ENCODE measurements at places on chromosomes 11 and 22.

GRCh38 chr11:121884626-121885025 lies 231.4 kb downstream of the BLID start:
- DNase-seq: no peak

DNA sequence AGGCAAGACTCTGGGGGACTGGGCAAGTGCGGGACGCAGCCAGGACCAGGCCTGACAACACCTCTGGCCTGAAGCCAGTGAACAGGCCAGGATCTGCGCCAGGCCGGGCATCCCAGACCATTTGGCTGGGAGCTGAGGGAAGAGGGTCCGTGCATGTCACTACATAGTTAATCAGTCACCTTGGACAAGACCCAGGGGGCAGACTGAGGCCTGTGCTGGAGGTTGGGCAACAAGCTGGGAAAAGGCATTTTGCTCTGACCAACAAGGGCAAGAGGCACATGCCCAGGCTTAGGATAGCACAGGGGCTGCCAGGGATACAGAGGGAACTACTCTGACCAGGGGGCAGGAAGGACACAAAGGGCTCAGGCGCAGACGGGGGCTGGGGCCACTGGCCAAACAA lies 7.0 kb upstream of the CHADL start:
- DNase-seq: no peak

DNA sequence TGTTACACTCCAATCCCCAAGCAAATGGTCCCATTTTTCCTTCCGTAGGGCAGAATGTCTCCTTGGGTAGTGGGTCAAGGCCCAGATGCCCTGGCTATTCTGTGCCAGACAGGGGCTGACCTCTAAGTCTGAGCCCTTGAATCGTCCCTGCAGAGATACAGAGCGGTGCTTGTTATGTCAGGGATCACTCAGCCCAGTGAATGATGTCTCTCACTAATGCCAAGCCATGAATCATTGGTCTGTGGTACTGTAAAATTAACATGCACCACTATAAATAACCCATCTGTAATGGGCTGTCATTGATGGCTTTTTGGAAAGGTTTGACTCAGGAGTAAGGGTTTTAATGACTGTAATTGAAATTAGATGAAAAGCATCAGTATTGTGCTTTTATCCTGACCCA lies 35.3 kb upstream of the KIRREL3 start:
- no peak for DNase-seq

DNA sequence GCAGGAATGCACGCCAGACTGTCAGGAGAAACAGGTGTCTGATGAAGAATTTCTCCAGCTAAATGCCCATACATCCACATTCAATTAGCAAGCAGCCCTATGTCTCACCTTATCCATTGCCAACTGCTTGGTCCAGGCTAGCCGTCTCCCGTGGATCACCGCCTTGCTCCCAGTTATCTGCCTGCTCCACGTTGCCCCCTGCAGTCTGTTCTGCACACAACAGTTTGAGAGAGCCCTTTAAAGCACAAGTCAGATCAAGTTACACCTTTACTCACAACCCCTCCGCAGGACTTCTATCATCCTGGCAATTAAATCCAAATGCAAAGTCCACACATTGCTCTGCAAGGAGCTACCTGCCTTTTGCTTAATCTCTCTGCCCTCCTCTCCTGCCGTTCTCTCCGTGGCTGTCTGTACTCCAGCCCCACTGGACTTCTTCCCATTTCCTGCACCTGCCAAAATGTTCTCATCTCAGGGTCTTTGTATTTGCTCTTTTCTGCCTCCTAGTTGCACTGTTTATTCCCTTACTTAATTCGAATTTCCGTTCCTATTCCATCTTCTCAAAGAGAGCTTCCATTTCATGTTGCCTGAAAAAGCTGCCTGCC lies 185.3 kb upstream of the LARGE1 start:
- peak; percentile 9 for DNase-seq

- DNase-seq: no peak
Observed at GRCh38 chr11:64129403-64129802, 36.5 kb downstream of the MACROD1 start.

- no peak for DNase-seq
Observed at GRCh38 chr11:64967375-64967774, 4.5 kb downstream of the MAJIN start.

DNA sequence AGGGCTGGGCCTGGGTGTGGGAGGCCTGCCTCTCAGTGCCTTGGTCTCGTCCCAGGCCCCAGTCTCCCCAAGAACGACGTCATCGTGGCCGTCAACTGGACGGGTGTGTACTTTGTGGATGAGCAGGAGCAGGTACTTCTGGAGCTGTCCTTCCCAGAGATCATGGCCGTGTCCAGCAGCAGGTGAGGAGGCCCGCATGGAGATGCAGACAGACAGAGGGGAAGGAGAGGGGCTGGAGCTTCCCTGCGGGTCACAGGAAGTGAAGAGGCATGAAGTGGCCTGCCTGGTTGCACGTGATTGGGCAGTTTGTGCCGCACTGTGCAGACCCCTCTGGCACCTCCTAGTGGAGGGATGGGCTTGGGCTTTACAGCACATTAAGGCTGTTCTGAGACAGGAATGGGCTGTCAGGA lies 70.4 kb downstream of the MYO7A start:
- DNase-seq: peak; percentile 43

- peak; percentile 6 for DNase-seq
Observed at GRCh38 chr11:57566905-57567514, 462 bp downstream of the UBE2L6 start.

- DNase-seq: no peak
Observed at GRCh38 chr11:72777755-72778278, 16.0 kb downstream of the STARD10 start.

DNA sequence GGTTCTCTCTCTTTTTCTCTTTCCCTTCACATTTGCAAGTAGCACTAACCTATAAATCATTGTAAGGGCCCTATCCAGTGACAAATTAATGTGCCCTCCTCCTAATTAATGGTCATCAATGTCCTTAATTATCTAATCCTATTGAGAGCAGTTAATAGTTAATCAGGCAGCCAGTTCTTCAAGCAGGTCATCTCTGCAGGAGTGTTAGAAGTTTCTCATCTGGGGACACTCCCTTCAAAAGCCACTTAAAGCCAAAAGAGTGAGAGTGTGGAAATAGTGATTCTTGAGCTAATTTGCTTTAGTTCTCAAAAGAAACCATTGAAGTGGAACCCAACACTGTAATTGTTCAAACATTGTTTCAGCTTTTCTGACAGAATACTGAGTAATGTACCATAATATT lies 141.6 kb downstream of the ELP4 start:
- DNase-seq: no peak

GRCh38 chr22:19991395-19991644 lies 25.3 kb downstream of the ARVCF start:
- DNase-seq: no peak

- DNase-seq: peak; percentile 41
Observed at GRCh38 chr22:30277547-30278344, 11.1 kb upstream of the OSM start.

DNA sequence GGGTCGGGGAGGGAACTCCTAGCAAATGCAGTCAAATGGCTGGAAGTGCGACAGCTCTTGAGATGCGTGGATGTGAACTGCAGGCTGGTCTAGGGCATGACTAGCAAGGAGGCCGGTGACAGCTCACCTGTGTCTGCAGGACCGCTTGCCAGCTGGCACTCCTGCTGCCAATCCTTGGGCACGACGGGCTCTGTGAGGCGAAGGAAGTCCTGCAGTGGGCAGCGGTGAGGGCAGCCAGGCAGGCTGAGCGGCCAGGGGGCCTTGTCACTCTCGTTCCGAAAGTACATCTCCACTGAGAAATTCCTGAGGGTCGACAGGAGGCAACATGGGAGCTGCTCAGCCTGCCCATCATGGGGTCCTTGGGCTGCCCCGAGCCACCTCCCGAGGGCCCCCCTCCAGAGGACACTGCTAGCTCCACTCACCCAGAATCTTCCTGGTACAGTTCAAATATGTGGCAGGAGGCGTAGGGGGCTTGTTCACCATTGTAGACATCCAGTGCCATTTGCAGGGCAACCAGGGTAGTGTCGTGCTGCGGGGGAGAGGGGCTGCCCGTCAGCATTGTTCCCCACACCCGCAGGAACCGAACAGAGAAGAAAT lies 5.9 kb downstream of the ACP2 start:
- no peak for DNase-seq

GRCh38 chr11:79686703-79687419 lies 246.0 kb upstream of the TENM4 start:
- DNase-seq: peak; percentile 34

DNA sequence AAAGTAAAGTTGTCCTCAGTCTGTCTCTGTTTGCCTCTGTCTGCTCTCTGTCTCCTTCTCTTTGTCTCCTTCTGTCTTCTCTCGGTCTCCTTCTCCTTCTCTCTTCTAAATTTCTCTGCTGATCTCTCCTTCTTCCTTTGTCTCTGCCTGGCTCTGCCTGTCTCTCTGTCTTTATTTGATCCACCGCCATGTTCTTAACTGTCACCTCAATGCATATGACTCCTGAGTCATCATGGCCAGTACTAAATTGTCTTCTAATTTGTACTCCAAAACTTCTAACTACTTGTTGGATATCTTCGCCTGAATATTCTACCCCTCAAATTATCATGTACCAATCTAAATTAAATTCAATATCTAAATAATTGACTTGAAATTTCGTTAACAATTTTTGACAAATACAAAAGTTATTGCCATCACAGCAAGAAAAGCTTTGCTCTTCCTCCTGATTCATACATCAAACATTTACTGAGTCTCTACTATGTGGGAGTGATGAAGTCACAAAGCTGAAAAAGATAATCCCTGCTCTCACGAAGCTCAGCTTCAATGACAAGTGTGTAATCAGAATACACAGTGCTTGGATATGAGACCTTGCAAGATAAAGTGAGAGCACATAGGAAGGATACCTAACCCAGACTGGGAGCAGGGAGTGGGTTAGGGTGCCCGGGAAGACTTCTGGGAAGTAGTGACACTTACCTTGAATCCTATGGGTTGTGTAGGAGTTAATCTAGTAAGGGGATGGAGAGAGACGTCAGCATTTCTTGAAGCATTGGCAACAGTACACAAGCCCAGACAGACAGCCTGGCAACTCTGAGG lies 193.0 kb downstream of the MAML2 start:
- peak; percentile 77 for DNase-seq

DNA sequence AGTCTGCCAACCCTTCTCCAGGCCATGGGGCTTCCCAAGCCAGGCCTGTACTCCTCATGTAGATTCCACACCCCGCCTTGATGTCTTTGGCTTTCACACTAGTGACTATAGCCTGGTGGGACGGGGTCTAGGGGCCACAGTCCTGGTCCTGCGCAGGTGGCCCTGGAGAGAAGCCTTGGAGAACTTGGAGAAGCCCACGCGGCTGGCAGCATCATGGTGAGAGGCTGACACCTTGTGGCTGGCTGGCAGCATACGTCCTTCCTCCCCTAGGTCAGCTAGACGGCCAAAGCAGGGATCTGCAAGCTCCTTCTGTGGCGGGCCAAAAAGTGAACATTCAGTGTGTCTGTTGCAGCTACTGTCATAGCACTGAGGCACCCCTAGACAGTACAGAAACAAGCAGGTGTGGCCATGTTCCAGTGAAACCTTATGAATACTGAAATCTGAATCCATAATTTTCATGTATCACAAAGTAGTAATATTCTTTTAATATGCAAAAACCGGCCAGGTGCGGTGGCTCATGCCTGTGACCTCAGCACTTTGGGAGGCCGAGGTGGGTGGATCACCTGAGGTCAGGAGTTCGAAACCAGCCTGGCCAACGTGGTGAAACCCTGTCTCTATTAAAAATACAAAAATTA lies 42.0 kb downstream of the FAM83F start:
- DNase-seq: peak; percentile 67

- no peak for DNase-seq
Observed at GRCh38 chr22:45238957-45239680, 1.6 kb downstream of the KIAA0930 start.

DNA sequence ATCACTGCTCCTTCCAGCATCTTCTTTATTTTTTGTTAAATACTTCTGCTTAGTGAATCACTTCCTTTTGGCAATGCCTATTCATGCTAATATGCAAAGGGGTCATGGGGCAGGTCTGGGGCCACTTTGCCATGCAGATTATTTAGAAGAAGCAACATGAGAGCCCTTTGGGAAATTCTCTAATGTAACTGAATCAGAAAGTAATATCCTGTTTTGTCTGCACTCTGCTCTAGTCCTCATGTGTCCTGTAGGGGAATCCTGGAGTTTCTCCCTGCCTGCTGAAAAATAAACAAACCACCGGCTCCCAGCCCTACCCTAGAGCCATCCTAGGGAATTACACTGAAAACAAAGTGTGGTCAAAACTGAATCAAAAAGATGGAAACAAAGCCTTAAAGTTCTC lies 176.5 kb upstream of the POU2AF2 start:
- DNase-seq: peak; percentile 48

DNA sequence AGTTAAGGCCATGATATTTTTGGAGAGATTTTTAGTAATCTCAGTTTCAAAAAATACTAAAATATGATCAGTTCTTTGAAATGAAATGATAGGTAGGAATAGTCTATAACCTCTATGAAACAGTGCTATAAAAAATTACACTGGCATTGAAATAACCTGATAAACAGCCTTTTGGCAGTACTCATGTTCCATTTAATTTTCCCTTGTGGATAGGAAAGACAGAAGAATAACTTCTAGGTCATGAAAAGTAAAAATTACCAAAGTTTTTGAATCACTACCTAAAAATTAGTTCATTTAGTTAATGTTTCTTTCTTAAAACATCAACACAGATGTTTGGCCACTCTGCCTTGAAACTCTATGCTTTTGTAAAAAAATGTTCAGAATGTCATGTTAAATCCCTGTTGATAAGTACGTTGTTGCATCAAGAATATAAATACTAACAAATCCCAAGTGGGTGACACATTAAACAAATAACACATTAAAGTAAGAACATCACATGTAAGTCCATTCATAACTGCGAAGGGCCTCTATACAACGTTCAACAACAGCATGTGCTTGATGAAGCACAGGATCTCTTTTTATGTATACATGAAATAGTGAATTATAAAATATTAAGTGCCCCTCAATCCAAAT lies 290.2 kb downstream of the SWAP70 start:
- peak; percentile 32 for DNase-seq

- no peak for DNase-seq
Observed at GRCh38 chr11:96235751-96236150, 107.2 kb downstream of the MAML2 start.

DNA sequence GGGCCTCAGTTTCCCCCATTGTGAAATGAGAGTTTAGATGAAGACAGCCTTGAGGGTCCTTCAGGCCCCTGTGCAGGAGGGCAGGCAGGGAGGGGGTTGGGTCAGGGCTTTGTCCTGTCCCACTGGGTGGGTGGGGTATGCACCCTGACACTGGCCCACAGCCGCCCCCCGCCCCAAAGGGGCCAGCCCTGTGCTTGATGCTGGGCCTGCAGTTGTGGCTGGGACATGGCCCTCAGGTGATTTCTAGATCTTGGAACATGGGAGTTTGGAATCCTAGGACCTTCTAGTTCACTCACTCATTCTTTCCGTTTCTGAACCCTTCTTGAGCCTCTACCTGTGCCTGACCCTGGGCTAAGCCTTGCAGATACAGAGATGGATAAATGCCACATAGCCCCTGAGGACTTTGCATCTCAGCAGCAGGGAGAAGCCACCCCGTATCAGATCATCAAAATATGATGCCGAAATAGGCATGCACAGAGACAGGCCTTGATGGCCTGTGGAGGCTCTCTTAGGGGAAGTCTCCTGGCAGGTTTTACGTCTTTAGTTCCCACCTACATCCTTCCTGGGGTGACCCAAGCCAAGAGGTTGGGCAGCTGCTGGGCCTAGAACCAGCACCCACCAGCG lies 76.0 kb downstream of the FBLN1 start:
- DNase-seq: no peak

All from PC-3 (cell line).